Urinary bladder (tissue), 4 donors: ENCODE measurements at places on chromosomes 11 and 22. TPM values are rescaled to one million over a fixed set of nuclear protein-coding genes. Genes with fewer than 3 reads are reported as not detected.

The TEX12 gene
- total RNA-seq: 2.9 TPM

The FOLH1 gene
- total RNA-seq: 9.1 TPM

The ELMOD1 gene
- 1.6 TPM for total RNA-seq

The IL17REL gene
- total RNA-seq: not detected

The C22orf31 gene
- not detected for total RNA-seq

The KCNQ1 gene
- total RNA-seq: 6.3 TPM

The SIRT3 gene
- 7.3 TPM for total RNA-seq

The SCGB1A1 gene
- total RNA-seq: 9.5 TPM

The DERL3 gene
- 0.74 TPM for total RNA-seq

The OR52W1 gene
- not detected for total RNA-seq

The TRPC6 gene
- 58.5 TPM for total RNA-seq

The ZNF214 gene
- 12.5 TPM for total RNA-seq

The TMEM191B gene
- not detected for total RNA-seq

The GLB1L2 gene
- 1.5 TPM for total RNA-seq

The KRTAP5-9 gene
- not detected for total RNA-seq

The ARCN1 gene
- 141 TPM for total RNA-seq

The SYT7 gene
- 1.1 TPM for total RNA-seq

The APOA5 gene
- total RNA-seq: not detected

The OR52H1 gene
- total RNA-seq: 2.2 TPM

The APOA4 gene
- total RNA-seq: not detected

The PTPRCAP gene
- 1.2 TPM for total RNA-seq

The OR2AT4 gene
- total RNA-seq: 0.05 TPM

The RASSF10 gene
- 1.0 TPM for total RNA-seq

The SIK2 gene
- total RNA-seq: 14.2 TPM

The ANKK1 gene
- total RNA-seq: 0.16 TPM

The MS4A3 gene
- total RNA-seq: 0.69 TPM

The EIF3F gene
- 159 TPM for total RNA-seq

The CTSW gene
- 2.7 TPM for total RNA-seq

The BTBD18 gene
- total RNA-seq: not detected

The CELSR1 gene
- total RNA-seq: 4.5 TPM

The MRGPRX3 gene
- total RNA-seq: not detected

The OR8A1 gene
- not detected for total RNA-seq

The SMDT1 gene
- total RNA-seq: 10.0 TPM

The TRIM29 gene
- total RNA-seq: 32.3 TPM

The TECTA gene
- total RNA-seq: 0.85 TPM

The PRG2 gene
- total RNA-seq: 0.42 TPM

The NOX4 gene
- 5.4 TPM for total RNA-seq

The PGA5 gene
- 0.69 TPM for total RNA-seq

The TRIM6 gene
- total RNA-seq: 5.5 TPM

The LRRC32 gene
- total RNA-seq: 16.3 TPM

The BBOX1 gene
- 0.74 TPM for total RNA-seq

The BARX2 gene
- total RNA-seq: 0.53 TPM

The LRRN4CL gene
- 10.9 TPM for total RNA-seq

The ZNF280B gene
- 1.9 TPM for total RNA-seq

The SYCE3 gene
- not detected for total RNA-seq

The FUT4 gene
- 7.7 TPM for total RNA-seq

The OTOG gene
- 0.05 TPM for total RNA-seq

The SLC22A8 gene
- not detected for total RNA-seq

The RABL2B gene
- 9.5 TPM for total RNA-seq

The SMC1B gene
- 0.16 TPM for total RNA-seq

The MFRP gene
- total RNA-seq: not detected

The PATE4 gene
- total RNA-seq: not detected

The IL10RA gene
- 8.7 TPM for total RNA-seq

The PNPLA5 gene
- total RNA-seq: not detected

The B3GAT1 gene
- total RNA-seq: 0.32 TPM
